Stimulated activated naive B cell treated with anti-CD40 and anti-IgM and Interleukin-4, amounts not matched to agents 10 μg/mL and 1 μg/mL and 100 μg/mL, for 72 hours (primary cell): ENCODE measurements at places on chromosomes 11 and 22.

DNA sequence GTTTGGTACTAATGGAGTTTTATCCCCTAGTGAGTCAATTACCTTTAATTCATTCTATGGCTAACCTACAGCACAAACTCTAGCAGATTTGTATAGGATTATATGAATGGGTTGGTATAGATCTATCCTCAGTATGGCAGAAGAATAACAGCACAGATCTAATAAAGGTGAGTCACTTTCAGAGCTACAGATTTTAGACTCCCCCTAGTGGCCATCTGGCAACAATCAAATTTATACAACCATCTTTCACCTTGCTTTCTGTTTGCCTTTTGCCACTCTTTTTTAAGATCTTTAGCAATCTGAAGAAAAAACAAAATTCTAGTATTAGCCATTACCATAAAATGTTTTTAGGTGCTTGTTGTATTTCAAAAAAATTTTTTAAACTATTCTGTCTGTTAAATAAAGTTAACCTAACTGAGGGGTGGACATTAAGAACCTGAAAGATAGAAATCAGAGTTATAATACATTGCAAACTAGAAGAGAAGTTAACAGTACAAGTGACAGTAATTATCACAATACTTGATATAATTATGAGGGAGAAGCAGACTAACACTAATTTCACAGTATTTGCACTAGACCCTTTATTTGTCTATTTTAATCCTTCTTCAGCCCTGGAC is 25.8 kb downstream of the DDIAS start:
- H3K36me3 ChIP-seq, result peaks cover 12% of the 10 kb centered on the region
- H3K4me1 ChIP-seq, result peaks cover 51% of the 10 kb centered on the region
- no peak overlapping the region for H3K4me3 ChIP-seq
- no peak for DNase-seq
- H3K27me3 ChIP-seq, result no peaks in the 10 kb centered on the region

- no peak for DNase-seq
- H3K36me3 ChIP-seq, result no peaks in the 10 kb centered on the region
- no peak overlapping the region for H3K4me3 ChIP-seq
- no peaks in the 10 kb centered on the region for H3K4me1 ChIP-seq
Measured at GRCh38 chr11:107275632-107276031, 182.0 kb downstream of the CWF19L2 start.

DNA sequence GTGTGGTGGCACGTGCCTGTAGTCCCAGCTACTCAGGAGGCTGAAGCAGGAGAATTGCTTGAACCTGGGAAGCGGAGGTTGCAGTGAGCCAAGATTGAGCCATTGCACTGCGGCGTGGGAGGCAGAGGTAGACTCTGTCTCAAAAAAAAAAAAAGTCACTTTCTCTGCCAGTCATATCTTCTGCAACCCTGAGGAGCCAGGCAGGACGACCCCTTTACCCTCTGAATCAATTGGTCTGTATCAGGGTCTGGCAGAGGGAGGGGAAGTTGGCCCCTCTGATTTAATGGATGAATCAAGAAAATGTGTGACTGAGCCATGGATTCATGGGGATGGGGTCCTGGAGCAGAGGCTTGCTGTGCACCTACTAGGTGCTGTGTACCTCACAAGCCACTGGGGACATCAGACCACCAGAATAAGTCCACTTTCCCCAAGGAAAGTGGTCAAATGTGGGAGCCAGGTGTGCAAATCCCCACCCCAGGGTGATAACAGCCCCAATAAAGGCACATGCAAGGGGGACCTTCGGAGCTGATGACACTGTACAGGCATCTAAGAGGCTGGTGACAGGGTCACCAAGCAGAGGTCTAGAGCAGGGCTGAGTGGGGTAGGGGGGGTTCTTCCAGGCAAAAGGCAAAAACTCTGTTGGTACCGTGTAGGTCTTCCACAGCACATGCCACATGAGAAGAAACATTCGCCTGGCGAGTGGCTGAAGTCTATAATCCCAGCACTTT is 29.0 kb downstream of the TXN2 start:
- peak overlapping the region; percentile 92 for H3K27ac ChIP-seq
- no peaks in the 10 kb centered on the region for H3K36me3 ChIP-seq
- no peak for DNase-seq
- no peaks in the 10 kb centered on the region for H3K27me3 ChIP-seq
- peak overlapping the region; percentile 11 for H3K4me3 ChIP-seq

DNA sequence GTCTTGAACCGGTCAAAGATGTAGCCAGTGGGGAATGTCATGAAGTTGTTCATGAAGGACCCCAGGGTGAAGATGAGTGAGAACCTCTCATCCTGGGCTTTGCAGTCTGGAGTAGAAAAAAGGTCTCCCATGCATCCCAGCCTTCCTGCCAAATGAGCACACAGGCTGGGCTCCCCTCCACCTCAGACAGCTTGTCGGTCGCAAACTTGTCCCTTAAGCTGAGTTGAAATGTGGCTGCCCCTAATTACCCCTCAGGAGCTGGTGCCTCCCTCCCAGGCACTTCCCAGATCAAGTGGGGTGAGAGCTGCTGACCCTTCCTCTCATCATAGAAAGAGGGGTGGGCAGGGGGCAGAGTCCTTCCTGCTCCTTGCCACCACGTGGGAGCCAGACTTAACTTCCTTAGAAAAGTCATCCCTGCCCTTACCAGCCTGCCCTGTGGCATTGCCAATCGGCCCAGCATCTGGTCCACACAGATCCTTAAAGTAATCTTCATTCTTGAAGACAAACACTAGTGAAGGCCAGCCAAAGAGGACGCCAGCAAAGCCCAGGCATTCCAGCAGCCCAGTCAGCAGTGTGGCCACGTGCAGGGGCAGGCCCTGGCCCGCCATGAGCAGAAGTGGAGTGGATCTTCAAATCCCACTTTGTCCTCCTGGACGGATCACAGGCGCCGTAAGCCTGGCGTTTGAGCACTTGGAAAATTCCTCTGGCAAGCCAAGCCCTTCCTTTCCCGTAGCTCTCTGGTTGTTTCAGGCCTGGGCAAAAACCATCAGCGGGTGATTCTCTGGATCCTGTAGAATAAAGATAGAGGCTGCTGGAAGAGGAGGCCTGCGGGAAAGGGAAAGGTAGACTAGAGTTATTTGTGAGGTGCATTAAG is 1.1 kb downstream of the SLC43A3 start:
- peaks cover 32% of the 10 kb centered on the region for H3K36me3 ChIP-seq
- peak overlapping the region; percentile 92 for H3K4me3 ChIP-seq
- peak overlapping the region; percentile 97 for H3K27ac ChIP-seq
- DNase-seq, result no peak
- peaks cover 56% of the 10 kb centered on the region for H3K4me1 ChIP-seq

GRCh38 chr22:45528046-45528445 is 25.4 kb downstream of the FBLN1 start:
- peaks cover 2% of the 10 kb centered on the region for H3K36me3 ChIP-seq
- no peak overlapping the region for H3K27ac ChIP-seq
- DNase-seq, result no peak
- no peaks in the 10 kb centered on the region for H3K27me3 ChIP-seq
- H3K4me1 ChIP-seq, result no peaks in the 10 kb centered on the region
- no peak overlapping the region for H3K4me3 ChIP-seq

DNA sequence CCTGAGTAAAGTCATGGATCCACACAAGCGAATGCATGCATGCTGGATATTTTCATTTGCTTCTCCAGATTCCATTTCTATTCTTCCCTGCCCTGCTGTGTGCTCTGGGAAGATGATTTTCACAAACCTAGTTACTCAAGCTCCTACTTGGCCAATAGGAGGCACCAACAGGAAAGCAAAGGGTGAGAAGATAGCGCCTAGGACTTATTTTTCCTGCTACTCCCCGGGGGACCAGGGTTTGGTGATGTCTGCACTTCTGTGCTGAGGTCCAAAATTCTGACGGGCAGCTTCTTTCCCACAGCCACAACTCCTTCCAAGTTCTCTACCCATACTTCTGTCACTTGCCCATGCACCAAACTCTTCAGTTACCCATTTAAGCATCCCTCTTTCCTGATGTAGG is 509.3 kb upstream of the TENM4 start:
- no peaks in the 10 kb centered on the region for H3K36me3 ChIP-seq
- no peaks in the 10 kb centered on the region for H3K27me3 ChIP-seq
- H3K4me1 ChIP-seq, result no peaks in the 10 kb centered on the region
- no peak overlapping the region for H3K27ac ChIP-seq

DNA sequence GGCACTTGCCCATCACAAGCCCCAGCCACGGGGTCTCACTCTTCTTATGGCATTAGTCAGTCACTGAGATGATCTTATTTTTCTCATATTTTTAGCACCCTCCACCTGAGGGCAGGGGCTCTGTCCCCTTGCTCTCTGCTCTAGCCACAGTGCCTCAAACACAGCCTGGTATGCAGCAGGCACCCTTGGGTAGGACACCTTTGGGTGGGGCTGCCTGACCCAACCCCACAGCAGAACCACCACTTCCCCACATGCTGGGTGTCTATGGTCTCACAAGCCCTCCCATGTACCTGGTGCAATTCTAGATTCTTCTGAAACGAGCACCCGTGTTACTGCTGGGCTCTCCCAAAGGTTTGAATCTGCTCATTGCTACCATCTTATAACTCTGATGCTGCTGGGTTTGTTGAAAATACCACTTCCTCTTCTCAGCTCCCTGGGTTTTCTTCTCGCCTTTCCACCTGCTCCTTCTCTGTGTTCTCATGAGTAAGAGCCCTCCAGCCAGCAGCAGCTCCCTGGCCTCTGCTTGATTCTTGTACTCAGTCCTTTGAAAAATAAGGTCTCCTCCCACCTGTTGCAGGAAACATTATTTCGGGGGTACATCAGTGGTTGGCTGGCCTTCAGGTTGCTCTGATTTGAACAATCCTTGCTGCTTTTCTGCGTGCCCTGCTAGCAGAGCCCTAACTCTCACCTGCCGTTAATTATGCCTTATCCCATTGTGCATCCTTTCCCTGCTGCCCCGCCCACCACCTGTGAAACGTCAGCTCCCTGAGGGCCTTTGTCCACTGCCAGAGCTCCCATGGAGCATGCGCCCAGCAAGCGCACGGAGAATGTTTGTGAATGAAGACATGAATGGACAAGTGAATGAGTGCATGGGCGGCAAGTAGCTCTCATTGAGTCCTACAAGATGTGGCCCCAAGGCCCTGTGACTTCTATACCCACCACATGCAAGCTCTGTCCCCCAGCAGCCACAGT is 1181.6 kb downstream of the TBC1D22A start:
- no peak for DNase-seq
- peaks cover 12% of the 10 kb centered on the region for H3K27me3 ChIP-seq
- no peaks in the 10 kb centered on the region for H3K36me3 ChIP-seq
- peaks cover 7% of the 10 kb centered on the region for H3K4me1 ChIP-seq
- no peak overlapping the region for H3K27ac ChIP-seq

- no peak overlapping the region for H3K4me3 ChIP-seq
- no peak overlapping the region for H3K27ac ChIP-seq
- DNase-seq, result no peak
- H3K27me3 ChIP-seq, result no peaks in the 10 kb centered on the region
Measured at GRCh38 chr11:47143322-47143721, 33.4 kb downstream of the ARFGAP2 start.

- no peak overlapping the region for H3K27ac ChIP-seq
- H3K4me3 ChIP-seq, result no peak overlapping the region
- no peaks in the 10 kb centered on the region for H3K36me3 ChIP-seq
- H3K4me1 ChIP-seq, result no peaks in the 10 kb centered on the region
- peaks cover 10% of the 10 kb centered on the region for H3K27me3 ChIP-seq
Measured at GRCh38 chr22:32622744-32623110, 148.1 kb downstream of the FBXO7 start.

GRCh38 chr11:116375221-116375620 is 397.6 kb downstream of the BUD13 start:
- no peaks in the 10 kb centered on the region for H3K36me3 ChIP-seq
- H3K27me3 ChIP-seq, result peaks cover 4% of the 10 kb centered on the region
- H3K4me3 ChIP-seq, result no peak overlapping the region
- no peak for DNase-seq
- H3K27ac ChIP-seq, result no peak overlapping the region
- H3K4me1 ChIP-seq, result no peaks in the 10 kb centered on the region

- H3K4me1 ChIP-seq, result no peaks in the 10 kb centered on the region
- H3K4me3 ChIP-seq, result no peak overlapping the region
- DNase-seq, result no peak
- no peak overlapping the region for H3K27ac ChIP-seq
- peaks cover 23% of the 10 kb centered on the region for H3K27me3 ChIP-seq
- H3K36me3 ChIP-seq, result no peaks in the 10 kb centered on the region
Measured at GRCh38 chr11:113465786-113466185, 9.4 kb downstream of the DRD2 start.

GRCh38 chr22:35460688-35461087 is 60.7 kb downstream of the MCM5 start:
- H3K36me3 ChIP-seq, result peaks cover 37% of the 10 kb centered on the region
- H3K4me3 ChIP-seq, result no peak overlapping the region
- no peak for DNase-seq
- no peak overlapping the region for H3K27ac ChIP-seq
- peaks cover 13% of the 10 kb centered on the region for H3K4me1 ChIP-seq

GRCh38 chr11:65110354-65110861 is 1.3 kb upstream of the TM7SF2 start:
- H3K27me3 ChIP-seq, result no peaks in the 10 kb centered on the region
- peaks cover 35% of the 10 kb centered on the region for H3K36me3 ChIP-seq
- H3K4me3 ChIP-seq, result no peak overlapping the region
- DNase-seq, result peak; percentile 88

DNA sequence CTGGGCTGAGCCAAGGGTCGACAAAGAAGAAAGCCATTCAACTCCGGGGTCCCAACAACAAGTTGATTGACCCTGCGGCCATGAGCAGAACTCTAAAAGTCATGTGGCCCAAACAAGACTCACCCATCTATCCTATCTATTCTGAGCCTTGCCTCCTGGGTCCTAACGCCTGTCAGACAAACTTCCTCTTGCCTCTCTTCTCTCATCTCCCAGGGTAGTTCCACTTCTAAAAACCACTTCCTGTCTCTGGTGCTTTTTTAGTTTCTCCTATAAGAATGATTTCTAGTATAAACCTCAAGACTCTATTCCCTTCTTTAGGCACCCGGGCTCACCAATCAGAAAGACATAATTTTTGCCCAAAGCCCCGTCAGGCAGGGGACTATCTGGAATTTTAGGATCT is 530.2 kb downstream of the DLG2 start:
- peaks cover 5% of the 10 kb centered on the region for H3K4me1 ChIP-seq
- H3K27me3 ChIP-seq, result no peaks in the 10 kb centered on the region
- H3K27ac ChIP-seq, result peak overlapping the region; percentile 25
- no peak overlapping the region for H3K4me3 ChIP-seq

DNA sequence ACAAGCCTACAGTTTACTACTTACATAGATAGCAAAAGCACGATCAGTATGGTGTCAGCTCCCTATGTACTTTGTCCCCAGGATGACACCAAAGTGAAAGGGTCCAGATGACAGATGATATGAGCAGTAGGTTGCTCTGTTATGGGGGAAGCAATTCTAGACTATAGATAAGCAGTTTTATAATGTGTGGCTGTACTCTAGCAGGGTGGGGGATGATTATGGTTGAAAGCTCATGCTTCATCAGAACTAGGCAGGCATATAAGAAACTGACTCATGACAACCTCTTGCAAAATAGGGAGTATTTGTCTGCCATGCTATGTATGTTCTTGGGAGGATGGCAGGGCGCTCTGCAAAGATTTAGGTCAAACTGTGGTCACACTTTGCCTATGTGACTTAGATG is 158.2 kb upstream of the ZBED5 start:
- H3K27ac ChIP-seq, result no peak overlapping the region
- no peak overlapping the region for H3K4me3 ChIP-seq
- H3K36me3 ChIP-seq, result no peaks in the 10 kb centered on the region

- no peak for DNase-seq
- H3K4me1 ChIP-seq, result no peaks in the 10 kb centered on the region
- no peak overlapping the region for H3K27ac ChIP-seq
- H3K36me3 ChIP-seq, result no peaks in the 10 kb centered on the region
- peaks cover 17% of the 10 kb centered on the region for H3K27me3 ChIP-seq
Measured at GRCh38 chr11:125210066-125210465, 45.5 kb downstream of the PKNOX2 start.
